ENCODE measurements at places on chromosomes 3 and 15. TPM values are rescaled to one million over a fixed set of nuclear protein-coding genes. Genes with fewer than 3 reads are reported as not detected.

LTK gene
- 0.84 TPM for total RNA-seq

SENP2 gene
- 23.7 TPM for total RNA-seq

TWF2 gene
- 50.1 TPM for total RNA-seq

SLC2A2 gene
- total RNA-seq: not detected

- DNase-seq: peak; percentile 25
Observed at GRCh38 chr3:64238971-64239667, 13.9 kb upstream of the PRICKLE2 start.

DNA sequence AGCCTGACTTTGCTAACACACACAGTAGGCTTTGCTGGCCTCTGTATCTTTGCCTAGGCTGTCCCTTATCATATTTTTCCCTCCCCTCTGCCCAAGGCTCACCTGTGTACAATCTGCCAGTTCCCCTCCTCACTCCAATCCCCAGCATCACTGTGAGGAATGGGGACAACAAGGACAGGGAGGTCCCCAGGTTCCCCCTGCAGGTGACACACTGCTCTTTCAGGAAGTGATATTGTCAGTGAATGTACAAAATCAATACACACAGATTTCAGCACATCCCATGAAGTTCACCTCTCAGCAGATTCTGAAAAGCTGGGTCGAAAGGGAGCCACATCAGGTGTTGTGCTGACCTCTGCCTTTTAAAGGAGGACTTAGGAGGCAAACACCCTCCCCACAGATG lies 177.5 kb downstream of the RAB11A start:
- no peak for DNase-seq

DNA sequence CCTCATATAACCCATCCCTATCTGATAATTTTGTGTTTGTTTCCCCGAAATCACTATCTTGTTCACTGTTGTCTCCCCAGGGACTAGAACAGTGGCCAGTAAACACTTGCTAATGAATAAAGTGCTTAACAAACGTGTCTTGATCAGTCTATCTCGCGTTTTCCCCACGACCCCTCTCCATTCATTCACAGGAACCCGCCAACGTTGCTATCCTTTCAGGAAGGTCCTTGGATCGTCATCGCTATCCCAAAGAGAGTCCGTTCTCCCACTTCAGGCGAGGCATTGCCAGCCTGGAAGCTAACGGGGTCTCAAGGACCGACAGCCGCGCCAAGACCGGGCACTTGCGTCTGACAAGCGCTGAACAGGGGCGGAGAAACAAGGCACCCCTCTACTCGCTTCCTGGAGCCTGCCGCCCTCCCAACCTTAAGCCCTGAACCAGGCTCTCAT lies 344 bp downstream of the LINS1 start:
- DNase-seq: peak; percentile 24

GRCh38 chr3:15152184-15152583 lies 53.2 kb upstream of the RBSN start:
- DNase-seq: no peak
